ENCODE measurements at places on chromosomes 12 and 14. TPM values are rescaled to one million over a fixed set of nuclear protein-coding genes. Genes with fewer than 3 reads are reported as not detected.
A peak's percentile ranks its signal among the peaks of the same experiment; 100 is the strongest.

DNA sequence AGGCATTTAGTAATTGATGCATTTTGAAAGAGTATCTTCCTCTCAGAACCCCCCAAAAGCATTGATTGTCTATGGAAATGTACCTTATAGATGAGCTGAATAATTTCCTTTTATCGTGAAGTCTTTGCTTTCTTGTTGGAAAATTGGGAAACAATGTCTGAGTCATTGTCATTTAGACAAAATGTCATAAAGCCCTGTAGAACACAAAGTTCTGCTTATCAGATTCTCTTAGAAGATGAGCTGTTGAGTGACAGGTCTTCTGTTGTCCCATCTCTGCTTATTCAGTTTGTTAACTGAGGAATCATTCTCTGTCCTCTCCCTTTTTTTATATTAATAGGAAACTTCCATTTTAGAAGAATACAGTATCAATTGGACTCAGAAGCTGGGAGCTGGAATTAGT is 22.9 kb downstream of the MAPKAPK5 start:
- no peaks in the 10 kb centered on the region for H3K4me1 ChIP-seq
- no peak overlapping the region for H3K4me3 ChIP-seq
- H3K27me3 ChIP-seq, result no peaks in the 10 kb centered on the region
- DNase-seq, result no peak

DNA sequence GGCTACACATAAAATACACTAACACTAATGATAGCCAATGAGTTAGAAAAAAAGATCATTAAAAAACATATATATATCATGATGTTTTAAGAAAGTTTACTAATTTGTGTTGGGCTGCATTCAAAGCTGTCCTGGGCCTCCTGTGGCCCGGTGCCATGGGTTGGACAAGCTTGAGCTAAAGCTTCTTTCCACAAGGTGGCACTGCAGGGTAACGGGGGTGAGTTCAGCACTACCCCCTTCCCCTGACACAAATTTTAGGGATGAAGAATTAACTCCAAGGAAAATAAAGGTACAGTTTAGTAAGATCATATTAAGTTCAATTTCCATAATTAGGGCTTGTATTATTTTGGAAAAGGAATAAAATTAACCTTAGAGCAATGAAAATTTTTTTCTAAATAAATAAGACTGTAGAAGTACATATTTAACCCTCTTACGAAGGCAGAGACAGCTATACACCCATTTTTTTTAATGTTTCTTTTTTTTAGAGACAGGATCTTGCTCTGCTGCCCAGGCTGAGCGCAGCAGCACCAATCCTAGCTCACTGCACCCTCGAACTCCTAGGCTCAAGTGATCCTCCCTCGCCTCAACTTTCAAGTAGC is 38.9 kb downstream of the PPP1R13B start:
- no peak overlapping the region for H3K27ac ChIP-seq
- no peak overlapping the region for H3K4me3 ChIP-seq
- peak; percentile 43 for DNase-seq
- peaks cover 8% of the 10 kb centered on the region for H3K4me1 ChIP-seq
- H3K36me3 ChIP-seq, result no peaks in the 10 kb centered on the region
- peaks cover 3% of the 10 kb centered on the region for H3K27me3 ChIP-seq

GRCh38 chr12:8742501-8742900 is 44.7 kb downstream of the RIMKLB start:
- peaks cover 4% of the 10 kb centered on the region for H3K27me3 ChIP-seq
- H3K36me3 ChIP-seq, result no peaks in the 10 kb centered on the region
- H3K27ac ChIP-seq, result no peak overlapping the region
- no peak for DNase-seq
- no peaks in the 10 kb centered on the region for H3K4me1 ChIP-seq
- no peak overlapping the region for H3K4me3 ChIP-seq

The MYF5 gene
- total RNA-seq, result not detected

The CYP27B1 gene
- total RNA-seq, result 9.9 TPM
